LoVo (cell line): ENCODE measurements at places on chromosomes 6 and 20.

- DNase-seq: no peak
Measured at GRCh38 chr6:99780556-99780885, 173.9 kb downstream of the PRDM13 start.

- no peak for DNase-seq
Measured at GRCh38 chr6:147297663-147298316, 93.6 kb downstream of the STXBP5 start.

GRCh38 chr6:39128106-39128505 lies 13.1 kb upstream of the SAYSD1 start:
- DNase-seq: no peak

DNA sequence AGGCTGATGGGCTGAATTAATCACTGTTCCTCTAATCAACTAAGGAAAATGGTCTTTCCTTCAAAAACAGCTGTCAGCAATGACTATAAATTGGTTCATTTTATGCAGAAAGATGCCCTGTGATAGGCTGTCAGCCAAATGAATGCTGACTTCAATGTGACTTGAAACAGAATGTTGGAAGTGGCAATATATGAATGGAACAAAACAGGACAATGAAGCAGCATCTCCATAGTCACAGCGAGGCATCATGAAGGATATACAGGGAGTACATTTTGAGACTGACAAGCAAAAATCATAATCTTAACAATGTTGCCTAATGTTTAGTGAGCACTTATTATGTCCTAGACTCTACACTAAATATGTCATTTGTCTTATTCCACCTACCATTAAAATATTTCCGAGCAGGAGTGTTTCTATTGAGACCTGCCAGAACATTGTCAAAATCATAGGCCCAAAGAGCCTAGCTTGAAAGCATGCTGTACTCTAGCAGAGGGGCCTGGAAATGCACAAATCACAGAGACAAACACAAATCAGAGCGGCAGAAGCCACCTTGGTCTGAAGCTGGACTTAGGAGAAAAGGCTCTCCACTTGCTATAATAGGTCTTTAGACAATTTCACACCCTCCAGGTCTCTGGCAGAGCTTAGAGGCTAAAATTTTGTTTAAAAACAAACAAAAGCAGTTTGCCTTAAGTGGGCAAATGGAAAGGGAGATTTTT lies 63.3 kb downstream of the FAM50B start:
- no peak for DNase-seq

- DNase-seq: no peak
Measured at GRCh38 chr6:128712898-128713297, 170.0 kb upstream of the LAMA2 start.

GRCh38 chr6:168928012-168928411 lies 325.6 kb downstream of the THBS2 start:
- DNase-seq: no peak

GRCh38 chr20:19185083-19185482 lies 27.4 kb upstream of the SLC24A3 start:
- DNase-seq: no peak

DNA sequence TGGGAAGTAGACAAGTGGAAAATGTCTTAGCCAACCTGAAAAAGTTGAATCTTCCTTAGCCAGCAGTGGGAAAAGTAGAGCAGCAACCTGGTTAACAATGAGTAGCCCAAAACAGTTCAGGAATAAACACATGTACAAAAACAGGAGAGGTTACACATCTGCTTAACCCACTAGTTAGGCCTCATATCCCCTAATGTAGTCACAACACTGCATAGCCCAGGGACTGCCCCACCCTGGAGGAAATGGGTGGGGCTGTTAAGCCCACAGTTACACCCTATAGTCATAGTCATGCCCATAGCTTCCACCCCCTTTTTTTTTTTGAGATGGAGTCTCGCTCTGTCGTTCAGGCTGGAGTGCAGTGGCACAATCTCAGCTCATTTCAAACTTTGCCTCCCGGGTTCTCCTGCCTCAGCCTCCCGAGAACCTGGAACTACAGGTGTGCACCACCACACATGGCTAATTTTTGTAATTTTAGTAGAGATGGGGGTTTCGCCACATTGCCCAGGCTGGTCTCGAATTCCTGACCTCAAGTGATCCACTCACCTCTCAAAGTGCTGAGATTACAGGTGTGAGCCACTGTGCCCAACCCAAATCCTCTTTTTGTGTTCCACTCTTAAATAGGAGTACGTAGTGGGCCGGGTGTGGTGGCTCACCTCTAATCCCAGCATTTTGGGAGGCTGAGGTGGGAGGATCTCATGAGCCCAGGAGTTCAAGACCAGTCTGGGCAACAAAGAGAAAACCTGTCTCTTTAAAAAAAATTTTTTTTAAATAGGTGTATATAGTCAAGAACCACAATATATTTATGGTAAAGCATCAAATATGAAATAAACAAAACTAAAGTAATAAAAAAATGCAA lies 24.5 kb downstream of the ILRUN start:
- peak; percentile 50 for DNase-seq

- DNase-seq: no peak
Measured at GRCh38 chr20:49965781-49966305, 16.9 kb upstream of the SNAI1 start.

GRCh38 chr6:6951355-6951754 lies 156.4 kb upstream of the RREB1 start:
- no peak for DNase-seq

DNA sequence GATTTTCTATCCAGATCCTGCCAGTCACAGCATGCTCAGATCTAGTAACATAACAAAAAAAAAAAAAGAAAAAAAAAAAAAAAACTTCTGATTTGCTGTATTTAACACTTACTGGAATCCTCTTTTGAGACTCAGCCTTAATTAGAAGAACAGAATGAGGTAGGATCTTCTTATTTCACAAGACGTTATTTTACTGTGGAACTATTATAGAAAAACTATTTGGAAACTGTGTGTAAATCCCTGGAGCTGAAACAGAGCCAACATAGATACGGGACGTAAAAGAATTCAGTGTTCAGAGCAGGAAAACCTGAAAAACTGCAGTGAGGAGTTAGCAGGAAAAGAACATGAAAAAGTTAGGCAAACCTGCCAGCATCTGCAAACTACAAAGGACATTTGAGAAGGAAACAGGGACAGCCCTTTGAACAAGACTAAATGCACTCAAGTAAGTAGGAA lies 3.4 kb upstream of the ZNF217 start:
- no peak for DNase-seq

- DNase-seq: no peak
Measured at GRCh38 chr20:19660808-19661378, 97.2 kb upstream of the RIN2 start.

GRCh38 chr6:68087399-68088133 lies 547.5 kb upstream of the ADGRB3 start:
- no peak for DNase-seq

DNA sequence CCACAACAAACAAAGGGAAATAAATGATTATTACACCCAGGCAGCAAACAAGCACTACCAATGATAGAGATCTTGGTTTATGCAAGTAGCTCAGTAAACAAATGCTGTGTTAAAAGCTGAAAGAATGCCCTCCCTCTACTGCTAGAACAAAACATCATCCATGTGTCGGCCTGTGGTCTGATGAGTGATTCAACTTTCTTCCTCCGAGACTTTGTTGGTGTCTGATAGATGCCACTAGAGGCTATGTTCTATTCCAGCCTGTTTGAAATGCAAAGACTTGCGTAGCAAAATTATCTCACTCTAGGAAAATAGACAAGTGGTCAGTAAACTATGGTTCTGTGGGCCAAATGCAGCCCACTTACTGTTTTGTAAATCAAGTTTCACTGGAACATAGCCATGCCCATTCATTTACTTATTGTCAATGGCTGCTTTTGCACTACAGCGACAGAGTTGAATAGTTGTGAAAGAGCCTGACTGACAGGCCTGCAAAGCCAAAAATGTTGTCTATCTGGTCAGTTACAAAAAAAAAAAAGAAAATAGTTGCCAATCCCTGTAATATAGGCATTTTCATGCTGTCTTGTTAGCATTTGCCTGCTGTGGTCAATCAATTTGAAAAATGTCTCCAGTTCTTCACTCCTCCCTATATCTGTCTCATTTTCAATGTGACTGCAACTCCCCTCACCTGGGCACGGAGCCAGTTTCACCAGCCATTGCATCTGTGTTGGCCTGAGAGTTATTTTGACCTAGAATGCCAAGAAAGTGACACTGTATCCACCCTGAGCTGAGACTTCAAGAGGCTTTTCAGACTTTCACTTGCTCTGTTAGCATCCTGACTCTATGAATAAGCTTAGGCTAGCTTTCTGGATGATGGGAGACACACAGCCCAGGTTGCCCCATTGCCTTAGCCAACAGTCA lies 544.6 kb upstream of the BTBD3 start:
- no peak for DNase-seq

DNA sequence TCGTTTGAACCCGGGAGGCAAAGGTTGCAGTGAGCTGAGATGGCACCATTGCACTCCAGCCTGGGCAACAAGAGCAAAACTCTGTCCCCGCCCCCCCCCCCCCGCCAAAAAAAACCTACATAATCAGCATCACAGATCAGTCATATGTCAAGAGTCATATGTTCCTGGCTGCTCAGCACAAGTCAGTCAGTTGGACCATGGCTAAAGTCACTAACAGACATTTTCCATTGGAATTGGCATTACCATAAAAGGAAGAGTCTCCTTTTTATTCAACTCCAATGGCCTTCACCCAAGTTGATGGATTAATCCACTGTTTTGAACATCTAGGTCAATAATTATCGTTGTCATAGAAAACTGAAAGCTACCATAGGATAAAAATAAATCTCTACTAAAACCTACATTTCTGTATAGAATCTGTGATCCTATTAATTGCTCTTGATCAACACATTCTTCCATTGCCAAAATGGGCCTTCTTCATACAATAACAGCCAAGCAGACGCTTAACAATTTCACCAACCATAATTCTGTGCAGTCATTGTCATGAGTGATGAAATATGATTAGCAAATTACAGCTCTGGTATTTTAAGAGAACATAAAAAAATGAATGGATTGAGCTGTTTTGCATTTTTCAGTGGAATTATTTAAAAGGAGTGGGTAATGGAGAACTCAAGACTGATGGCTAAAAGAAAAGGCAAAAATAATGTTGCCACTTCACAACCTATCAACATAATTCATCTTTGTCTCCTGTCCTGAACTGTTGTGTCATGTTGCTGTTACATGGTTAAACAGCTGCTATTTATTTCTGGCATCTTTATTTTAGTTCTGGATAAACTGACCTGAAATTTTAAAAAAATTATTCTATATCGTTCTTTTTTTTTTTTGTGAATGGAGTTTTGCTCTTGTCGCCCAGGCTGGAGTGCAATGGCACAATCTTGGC lies 555.5 kb upstream of the JARID2 start:
- DNase-seq: no peak

GRCh38 chr6:129130106-129130505 lies 247.2 kb downstream of the LAMA2 start:
- no peak for DNase-seq

GRCh38 chr20:24955045-24955444 lies 6.0 kb downstream of the CST7 start:
- DNase-seq: no peak

GRCh38 chr6:50966532-50966931 lies 147.9 kb downstream of the TFAP2B start:
- DNase-seq: no peak

- no peak for DNase-seq
Measured at GRCh38 chr20:38139977-38140753, 24.9 kb downstream of the TGM2 start.

DNA sequence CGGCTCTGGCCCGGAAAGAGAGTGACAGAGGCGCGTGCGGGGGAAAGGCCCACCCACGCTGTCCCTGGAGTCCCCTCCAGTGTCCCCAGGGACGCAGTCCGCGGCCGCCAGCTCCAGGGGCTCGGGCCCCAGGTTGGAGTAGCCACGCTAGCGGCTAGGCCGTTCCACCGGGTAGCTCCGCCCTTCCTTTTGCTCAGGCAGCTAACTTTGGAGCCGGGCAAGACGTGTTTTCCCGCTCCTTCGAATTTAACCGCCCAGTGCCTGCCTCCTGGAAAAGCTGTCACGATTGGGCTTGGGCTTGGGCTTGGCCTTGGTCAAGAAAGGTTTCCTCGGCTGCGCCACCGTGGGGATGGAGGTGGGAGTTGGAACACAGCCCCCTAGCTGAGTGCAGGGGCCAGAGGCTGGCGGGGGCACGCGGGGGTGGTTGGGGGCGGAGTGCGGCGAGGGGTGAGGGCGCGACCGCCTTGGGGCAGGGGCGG lies 4.7 kb downstream of the LINC00237 start:
- DNase-seq: peak; percentile 25

GRCh38 chr6:20481281-20481680 lies 53.0 kb upstream of the CDKAL1 start:
- DNase-seq: no peak

DNA sequence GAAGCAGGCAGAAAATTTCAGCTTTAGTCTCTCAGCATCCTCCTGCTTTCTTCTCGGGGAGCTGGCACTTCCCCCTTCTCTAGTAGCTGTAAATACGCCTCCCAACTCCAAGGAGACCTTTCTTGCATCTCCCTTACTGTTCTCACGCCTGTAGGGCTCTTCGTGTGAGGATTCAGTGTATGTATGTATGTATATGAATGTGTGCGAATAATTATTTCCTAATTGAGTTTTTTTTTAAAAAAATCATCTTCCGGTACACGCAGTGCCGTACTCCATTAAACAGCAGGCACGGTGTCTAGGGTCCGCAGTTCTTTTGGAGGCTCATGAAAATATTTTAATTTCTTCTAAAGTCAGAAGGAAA lies 85.4 kb downstream of the HFE start:
- DNase-seq: no peak

- no peak for DNase-seq
Measured at GRCh38 chr6:170500955-170501590, 52.0 kb downstream of the PSMB1 start.

- no peak for DNase-seq
Measured at GRCh38 chr6:103344554-103345163, 1515.1 kb downstream of the HACE1 start.

- no peak for DNase-seq
Measured at GRCh38 chr6:43990627-43991619, 136.3 kb downstream of the MRPL14 start.

DNA sequence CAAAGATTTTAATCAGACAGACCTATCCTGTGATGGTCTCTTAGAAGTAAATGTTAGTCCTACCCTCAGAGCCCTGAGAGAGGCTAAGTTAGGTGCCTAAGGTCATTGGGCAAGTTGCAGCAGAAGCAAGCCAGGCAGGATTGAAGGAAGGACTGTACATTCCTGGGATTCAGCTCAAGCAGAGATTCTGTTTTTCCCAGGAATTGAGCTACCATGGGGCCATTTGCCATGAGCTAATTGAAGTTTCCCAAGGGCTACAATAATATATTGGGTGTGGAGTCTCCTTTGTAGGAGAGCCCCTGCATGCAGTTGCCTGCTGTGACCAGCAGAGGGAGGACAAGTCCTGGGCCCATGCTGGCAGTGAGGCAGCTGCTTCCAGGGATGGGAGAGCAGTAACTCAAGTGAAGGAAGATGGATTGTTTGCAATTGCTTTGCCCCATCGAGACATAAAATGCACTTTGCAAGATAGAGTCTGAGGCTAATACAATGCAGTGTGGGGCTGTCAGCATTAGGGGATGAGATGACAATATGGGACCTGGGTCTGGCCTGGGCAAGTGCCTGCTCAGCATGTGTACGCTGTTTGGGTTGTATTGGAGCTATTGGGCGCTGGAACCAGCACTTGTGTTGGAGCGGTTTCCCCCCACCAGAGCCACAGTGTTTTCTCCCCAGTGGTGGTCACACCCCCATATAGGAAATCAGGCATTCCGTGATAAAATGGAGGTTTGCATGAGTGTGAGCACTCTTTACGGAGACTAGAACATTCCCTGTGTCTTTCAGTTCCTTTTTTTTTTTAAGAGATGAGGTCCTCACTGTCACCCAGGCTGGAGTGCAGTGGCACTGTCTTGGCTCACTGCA lies 27.9 kb downstream of the DNMT3B start:
- DNase-seq: peak; percentile 61

GRCh38 chr6:53282234-53282633 lies 66.5 kb downstream of the ELOVL5 start:
- no peak for DNase-seq
